CD4-positive, alpha-beta T cell treated with Interleukin-4 for 4 hours (primary cell): ENCODE measurements at places on chromosomes 4 and X.
A peak's percentile ranks its signal among the peaks of the same experiment; 100 is the strongest.

- DNase-seq, result no peak
Observed at GRCh38 chr4:76105652-76106051, 31.1 kb downstream of the ART3 start.

DNA sequence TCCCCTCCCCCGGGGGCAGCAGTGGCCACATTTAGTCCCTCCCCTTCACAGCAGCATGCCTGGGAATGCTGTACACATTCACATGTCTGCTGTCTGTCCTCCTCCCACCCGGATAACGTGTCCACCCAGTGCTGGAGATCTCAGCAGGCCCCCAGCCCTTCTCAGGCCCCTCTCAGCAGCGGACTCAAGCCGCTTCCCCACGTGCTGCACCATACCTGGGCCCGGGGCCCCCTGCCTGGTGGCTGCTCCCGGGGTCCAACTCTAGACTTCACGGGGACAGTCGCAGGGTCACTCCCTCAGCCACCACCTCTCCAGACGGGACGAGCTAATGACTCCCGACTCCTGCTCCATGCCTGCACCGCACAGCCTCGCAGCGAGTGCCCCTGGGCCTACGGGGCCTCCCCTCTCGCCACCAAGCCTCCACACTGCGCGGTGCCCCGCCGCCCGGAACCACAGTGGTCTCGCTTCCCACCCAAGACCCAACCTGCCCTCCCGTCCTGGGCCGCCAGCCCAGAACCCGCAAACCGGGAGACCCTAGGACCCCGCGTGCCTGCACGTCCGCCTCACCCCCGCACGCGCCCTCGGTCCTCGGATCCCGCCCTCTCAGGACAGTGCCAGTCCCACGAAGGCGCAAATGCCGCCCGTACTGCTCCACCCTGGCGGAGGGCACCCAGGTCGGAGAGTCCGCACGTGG, 1.3 kb upstream of the PCGF3 start:
- DNase-seq, result no peak

DNA sequence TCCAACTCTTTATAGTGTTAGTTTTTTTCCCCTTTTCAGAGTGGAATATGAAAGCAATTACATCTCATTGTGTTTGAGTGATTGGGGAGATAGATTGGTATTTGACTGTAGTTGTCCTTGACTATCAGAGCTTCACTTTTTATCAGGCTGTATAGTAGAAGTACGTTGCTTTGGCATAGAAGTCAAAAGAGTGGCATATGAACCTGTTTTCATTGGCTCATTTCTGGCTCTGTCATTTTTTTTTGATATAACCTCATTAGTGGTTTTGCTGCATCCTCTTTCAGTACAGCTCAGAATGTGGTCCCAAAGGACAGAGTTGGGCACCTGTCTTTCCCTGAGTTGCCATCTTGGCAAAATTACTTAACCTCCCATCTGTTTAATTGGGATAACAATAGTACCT, 1.4 kb downstream of the TMA16 start:
- peak; percentile 5 for DNase-seq

- DNase-seq, result peak; percentile 18
Observed at GRCh38 chrX:129678614-129679195, 23.9 kb upstream of the APLN start.

DNA sequence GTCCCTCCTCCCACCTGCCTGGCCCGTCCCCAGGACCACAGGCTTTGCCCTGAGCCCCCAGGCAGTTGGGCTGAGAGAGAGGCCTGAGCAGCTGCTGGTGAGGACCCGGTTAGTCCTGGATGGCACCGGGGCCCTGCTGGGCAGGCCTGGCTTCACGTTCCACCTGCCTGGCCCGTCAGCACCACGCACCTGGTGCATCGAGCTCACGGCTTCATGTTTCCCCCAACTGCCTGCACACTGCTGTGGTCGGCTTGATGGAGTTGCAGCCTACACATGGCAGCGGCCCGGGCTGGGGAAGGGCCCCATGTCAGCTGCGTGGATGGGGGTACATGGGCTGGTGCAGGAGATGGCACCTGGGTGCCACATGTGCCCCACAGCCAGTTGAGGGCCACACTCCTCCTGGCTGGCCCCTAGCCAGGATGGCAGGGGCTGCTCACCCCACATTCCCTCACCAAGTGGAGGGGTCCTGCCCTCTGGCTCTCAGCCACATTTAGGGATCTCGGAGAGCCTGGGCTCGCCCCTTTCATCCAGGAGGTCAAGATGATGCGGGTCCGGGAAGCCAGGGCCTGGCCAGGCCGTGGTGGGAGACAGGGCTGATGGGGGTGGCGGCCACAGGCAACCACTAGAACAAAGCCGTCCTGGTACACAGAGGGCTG, 28.5 kb downstream of the NKX1-1 start:
- DNase-seq, result no peak

DNA sequence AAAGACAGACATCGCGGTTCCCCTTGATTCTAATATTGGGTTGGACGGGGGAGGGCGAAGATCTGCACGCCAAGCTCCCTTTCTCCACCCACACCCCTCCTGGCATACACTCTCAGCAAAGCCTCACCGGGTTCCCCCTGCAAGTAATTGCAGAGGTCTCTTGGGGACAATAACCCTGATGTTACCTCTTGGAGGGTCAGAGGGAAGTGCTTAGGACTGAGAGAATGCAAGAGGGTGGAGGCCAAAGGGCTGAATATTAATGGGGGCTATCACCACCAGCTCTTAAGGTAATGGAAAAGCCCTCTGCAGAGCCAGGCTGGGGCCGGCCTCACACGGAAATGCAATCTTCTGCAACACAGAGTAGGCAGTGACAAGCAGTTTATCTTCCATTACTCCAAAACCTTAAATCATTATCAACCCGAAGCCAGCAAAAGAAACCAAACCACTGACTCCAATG, 344.1 kb upstream of the GATB start:
- DNase-seq, result no peak

GRCh38 chr4:38119668-38120385, 159.6 kb downstream of the PTTG2 start:
- DNase-seq, result no peak
